ENCODE measurements at places on chromosomes 1 and 21.
A peak's percentile ranks its signal among the peaks of the same experiment; 100 is the strongest.

DNA sequence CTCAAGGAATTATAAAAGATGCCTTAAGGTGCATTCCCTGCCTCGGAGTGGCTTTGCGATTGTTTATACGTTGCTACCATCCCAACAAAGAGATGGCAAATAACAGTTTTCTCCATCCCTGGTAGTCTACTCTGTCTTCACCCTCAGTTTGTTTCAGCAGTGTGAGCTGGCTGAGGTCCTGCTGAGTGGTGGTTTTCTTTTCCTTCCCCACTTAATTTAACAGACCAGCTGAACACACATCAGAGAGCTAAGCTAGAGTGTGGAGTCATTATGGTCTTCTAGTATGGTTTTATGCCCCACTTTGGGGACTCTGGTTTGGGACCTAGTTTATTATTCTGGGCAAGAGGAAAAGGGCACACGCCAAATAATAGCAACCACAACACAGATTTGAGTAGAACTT lies 2.2 kb downstream of the PIGV start:
- no peak for DNase-seq

DNA sequence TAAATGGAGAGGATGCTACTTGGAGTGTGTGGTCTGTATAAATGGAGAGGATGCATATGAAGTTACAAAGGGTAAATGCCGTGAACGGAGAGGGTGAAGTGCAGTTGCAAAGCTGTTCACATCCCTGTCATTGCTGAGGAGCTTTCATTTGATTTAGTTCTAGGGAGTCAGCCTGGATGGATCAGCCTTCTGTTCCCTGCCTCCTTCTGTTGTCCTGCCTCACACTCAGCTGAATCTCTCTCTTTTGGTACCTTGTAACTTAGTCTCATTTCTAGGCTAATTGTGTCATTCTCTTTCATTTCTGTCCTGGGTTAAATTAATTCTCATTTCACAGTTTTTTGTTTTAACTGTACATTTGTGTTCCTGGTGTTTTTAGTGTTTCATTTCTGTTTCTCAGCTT lies 133.2 kb upstream of the COL6A1 start:
- no peak for DNase-seq

DNA sequence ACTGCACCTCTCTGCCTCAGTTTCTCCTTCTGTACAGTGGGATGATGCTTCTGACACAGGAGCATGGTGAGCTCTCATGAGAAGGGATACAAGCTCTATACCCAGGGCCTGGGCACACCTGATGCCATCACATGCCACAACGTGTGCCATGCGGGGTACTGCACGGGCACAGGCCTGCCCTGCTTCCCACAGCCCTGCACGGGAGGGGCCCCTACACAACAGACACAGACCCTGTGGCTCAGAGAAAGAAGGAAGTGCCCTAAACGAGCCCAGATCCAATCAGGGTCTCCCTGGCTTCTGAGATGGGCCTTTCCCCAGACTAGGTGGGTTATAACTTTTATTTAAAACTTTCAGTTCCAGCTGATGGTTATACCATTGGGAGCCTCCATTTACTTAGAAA lies 24.6 kb downstream of the C2CD2 start:
- DNase-seq = no peak

DNA sequence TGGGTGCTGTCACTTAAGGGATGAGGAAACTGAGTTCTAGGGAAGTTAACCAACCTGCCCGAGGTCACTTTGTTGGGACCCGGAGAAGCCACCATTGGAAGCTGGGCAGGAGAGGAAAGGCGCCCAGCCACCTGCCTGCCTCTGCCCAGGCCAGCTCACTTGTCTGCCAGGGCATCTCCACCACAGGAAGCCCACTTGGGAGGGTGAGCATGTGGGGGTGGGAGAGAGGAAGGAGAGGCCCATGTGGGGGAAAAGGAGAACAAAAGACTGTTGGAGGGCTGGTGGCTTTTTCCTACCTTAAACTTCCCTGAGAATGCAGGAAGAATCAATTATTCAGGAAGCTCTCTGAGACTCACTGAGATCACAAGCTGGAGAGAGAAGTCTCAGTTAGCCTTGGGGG lies 43.8 kb upstream of the SELENON start:
- peak; percentile 13 for DNase-seq

GRCh38 chr1:150604226-150604588 lies 24.8 kb upstream of the MCL1 start:
- DNase-seq = no peak

GRCh38 chr1:244757091-244757939 lies 78.1 kb upstream of the COX20 start:
- no peak for DNase-seq

- no peak for DNase-seq
Observed at GRCh38 chr1:68795956-68796355, 299.1 kb upstream of the DEPDC1 start.

- DNase-seq = no peak
Observed at GRCh38 chr1:30372792-30373433, 350.5 kb downstream of the MATN1 start.

DNA sequence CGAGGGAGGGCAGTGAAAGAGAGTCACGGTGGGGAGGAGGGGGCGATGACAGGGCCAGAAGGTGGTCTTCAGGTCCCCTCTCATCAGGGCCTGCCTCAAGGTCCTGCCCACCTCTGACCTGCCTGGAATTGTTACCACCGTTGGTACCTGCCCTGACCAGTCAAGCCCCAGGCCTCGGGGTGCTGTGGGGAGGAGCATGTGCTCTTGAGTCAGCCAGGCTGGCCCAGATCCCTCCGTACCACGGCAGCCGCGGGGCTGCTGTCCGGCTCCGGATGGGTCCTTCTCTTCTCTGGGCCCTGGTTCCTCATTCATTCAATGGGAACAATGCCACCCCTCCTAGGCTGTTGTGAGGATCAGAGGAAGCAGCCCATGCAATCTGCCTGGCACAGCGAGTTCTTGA lies 22.0 kb downstream of the SERINC2 start:
- peak; percentile 7 for DNase-seq

DNA sequence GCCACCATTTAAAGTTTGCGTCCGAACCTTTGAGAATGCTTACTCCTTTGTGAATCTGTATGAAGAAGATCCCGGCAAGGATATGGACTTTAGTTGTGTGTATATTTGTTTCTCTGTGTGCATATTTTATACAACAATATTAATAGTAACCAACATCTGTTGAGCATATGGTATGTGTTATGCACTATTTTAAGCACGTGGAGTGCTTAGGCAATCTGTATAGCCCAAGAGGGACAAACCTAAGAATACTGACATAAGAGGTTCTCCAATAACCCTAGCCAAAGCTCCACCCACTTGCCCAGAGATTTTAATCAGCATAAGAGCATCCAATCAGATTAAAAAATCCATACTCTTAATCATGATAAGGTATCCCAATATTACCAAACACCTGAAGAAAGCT lies 92.7 kb downstream of the MAB21L3 start:
- DNase-seq = no peak

DNA sequence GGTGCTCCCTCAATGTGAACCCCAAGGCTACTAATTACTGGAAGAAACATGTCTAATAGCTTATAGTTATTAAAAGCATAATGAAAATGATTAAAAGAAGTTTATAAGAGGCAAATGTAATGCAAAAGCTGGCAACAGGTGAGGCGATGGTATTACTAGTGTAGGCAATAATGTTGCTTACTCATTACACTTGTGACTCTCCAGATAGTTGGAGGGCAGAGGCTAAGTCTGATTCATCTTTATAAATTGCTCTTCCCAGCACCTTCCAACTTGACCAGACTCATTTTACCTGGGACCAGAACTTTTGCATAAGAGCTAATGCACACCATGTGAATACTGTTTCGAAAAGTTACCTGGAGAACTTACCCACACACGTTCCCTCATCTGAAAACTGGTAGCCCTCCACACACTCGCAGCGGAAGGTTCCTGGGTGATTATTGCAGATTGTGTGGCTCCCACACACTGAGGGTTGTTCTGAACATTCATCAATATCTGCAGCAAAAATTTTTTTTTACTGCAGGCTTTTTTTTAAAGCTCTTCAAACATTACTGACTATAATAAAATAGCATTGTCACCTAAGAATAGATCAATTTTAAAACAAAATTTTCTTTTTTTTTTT lies 48.0 kb downstream of the NID1 start:
- no peak for DNase-seq

DNA sequence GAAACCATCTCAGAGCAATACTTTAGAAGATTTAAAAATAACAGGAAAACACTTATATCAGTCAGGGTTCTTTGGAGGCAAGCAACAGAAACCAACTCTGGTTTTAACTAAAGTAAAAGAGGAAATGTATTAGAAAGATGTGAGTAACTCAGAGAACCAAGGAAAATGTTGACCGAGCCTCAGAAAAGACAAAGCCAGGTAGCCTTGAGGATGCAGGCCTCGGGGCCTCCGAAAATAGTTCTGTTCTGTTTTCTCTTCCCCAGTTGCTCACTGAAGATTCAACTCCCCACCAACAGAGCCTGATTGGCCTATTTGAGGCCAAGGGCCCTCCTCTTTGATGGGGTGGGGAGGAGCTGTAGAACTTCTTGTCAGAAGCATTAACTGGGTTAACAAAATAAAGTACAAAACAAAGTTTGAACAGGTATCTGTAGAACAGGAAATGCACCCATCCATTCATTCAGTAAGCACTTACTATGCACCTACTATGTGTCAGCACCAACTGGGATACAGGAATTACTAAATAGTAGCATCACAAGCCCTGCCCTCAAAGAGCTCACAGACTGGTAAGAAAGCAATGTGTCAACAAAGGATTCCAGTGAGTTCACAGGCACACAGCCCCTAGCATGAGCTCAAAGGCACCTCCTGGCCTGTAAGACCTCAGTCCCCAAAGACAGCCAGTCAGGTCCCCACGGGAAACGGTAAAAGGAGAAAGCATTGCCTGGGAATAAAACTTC lies 12.6 kb downstream of the SLAMF8 start:
- no peak for DNase-seq

- peak; percentile 68 for DNase-seq
Observed at GRCh38 chr1:48061162-48062136, 64.3 kb upstream of the TRABD2B start.

- DNase-seq = no peak
Observed at GRCh38 chr1:99731384-99731783, 35.1 kb downstream of the FRRS1 start.

GRCh38 chr21:32570456-32570855 lies 14.9 kb downstream of the TCP10L start:
- no peak for DNase-seq

GRCh38 chr21:39938086-39938625 lies 70.9 kb downstream of the PCP4 start:
- no peak for DNase-seq

DNA sequence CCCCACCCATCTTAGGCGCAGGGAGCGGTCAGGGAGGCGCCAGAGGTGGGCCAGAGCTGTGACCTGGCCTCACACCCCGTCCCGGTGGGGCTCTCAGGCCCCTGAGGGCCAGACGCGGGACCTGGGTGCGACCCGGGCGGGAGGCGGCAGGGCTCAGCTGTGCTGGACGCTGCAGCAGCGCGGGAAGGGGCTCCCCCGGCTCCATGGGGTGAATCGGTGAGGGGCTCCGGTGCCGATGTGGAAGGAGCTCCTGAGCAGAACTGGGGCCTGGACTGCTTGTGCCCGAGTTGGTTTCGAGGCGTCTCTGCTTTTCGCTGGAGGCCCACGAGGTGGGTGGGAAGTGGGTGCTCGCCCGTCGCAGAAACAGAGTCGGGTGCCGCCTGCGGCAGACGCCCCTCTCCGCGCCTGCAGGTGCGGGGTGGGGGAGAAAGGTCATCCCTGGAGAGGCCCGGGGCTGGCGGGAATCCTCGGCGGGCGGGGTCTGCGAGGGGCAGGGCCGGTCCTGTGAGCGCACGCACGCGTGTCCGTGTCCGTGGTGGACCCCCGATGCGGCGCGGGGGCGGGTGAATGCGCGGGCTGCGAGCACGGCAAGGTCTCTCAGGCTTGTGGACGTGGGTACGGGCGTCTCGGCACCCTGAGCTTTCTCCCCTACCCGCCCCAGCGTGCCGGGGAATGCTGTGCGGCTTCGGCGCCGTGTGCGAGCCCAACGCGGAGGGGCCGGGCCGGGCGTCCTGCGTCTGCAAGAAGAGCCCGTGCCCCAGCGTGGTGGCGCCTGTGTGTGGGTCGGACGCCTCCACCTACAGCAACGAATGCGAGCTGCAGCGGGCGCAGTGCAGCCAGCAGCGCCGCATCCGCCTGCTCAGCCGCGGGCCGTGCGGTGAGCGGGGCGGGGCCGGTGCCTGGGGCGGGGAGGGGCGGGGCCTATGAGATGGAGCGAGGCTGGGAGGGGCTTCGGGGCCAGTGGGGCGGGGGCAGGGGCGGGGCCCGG lies 20.4 kb downstream of the AGRN start:
- DNase-seq = peak; percentile 66

GRCh38 chr1:18646786-18647410 lies 16.3 kb downstream of the PAX7 start:
- no peak for DNase-seq

GRCh38 chr1:115829023-115829674 lies 11.8 kb downstream of the NHLH2 start:
- peak; percentile 86 for DNase-seq

DNA sequence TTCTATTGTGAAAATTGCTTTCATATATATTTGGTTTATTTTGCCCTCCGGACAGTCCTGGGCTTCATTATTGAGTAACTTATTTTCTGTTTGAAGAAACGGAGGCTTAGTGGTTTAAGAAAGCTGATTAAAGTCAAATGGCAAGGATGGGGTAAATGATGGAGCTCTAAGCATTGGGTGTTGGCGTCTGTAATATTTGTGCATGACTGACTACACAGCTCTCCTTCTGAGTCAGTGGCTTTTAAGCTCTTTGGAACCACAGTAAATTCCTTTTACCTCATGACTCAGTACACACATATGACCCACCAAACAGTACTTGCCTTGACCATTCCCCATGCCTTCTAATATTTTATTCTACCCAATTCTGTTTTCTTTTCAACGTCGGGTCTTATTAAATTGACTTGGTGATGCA lies 21.0 kb downstream of the B3GALT5 start:
- DNase-seq = no peak

DNA sequence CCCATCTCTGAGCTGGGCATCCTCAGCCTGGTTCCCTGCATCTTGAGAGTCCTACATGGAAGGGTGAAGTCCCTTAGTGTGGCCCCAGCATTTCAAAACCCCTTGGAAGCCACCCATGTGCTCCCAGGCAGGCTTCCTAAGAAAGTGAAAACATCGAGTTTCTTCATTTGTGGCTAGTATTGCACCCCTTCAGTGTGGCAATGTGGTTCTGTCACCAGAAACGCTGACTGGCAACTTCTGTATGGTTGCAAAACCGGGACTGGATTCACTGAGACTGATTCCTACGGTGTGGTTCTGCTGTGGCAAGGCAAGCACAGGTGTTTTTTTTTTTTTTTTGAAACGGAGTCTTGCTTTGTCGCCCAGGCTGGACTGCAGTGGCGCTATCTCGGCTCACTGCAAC lies 9.0 kb upstream of the IFNGR2 start:
- peak; percentile 97 for DNase-seq

GRCh38 chr1:175129997-175130648 lies 62.5 kb downstream of the KIAA0040 start:
- no peak for DNase-seq

GRCh38 chr21:46605767-46606426 lies 1.0 kb upstream of the S100B start:
- DNase-seq = peak; percentile 92

DNA sequence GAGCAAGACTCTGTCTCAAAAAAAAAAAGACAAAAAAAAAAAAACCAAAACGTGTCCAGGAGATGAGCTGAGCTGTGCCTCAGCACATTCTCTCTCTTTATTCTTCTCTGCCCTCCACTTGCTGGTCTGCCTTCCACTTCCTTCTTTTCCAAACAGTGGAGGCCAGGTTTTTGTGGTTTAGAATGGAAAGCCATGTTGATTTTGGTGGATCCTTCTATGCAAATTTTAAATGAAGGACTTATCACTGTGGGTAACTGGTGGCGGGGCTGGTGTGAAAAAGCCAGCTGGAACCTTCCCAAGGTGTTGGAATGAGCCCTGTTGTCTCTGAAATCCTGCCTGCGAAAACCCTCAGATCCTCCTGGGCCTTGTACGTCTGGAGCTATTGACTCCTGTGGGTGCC lies 61.9 kb downstream of the PTPRU start:
- DNase-seq = no peak
